Stimulated activated CD4-positive, alpha-beta T cell treated with anti-CD3 and anti-CD28 coated beads, TNF-alpha, amount 100 ng/mL, for 4 hours (primary cell): ENCODE measurements at places on chromosomes 12 and 14.

DNA sequence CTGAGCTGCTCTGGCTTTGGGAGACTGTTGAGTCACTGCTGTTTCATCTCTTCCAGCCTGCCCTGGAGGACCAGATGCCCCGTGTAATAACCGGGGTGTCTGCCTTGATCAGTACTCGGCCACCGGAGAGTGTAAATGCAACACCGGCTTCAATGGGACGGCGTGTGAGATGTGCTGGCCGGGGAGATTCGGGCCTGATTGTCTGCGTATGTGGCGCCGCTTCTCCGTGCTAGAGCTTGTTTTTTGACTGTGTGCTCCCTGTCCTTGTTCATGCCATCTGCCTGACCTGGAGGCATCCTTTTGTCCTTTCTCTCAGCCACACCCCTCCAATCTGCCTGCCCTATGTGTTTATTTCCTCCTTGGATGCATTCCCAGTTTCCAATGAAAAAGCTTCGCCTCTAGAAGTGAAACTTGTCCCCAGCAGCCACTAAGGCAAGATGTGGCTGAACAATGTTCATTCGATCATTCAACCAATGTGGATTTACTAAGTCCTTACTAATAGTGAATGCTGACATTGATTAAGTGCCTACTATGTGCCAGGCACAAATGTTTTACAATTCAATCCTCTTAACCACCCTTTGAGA is 98.6 kb downstream of the NT5DC3 start:
- no peak for DNase-seq

GRCh38 chr14:73824127-73824526 is 27.5 kb upstream of the PTGR2 start:
- no peak for DNase-seq

GRCh38 chr14:56268673-56269072 is 150.5 kb downstream of the PELI2 start:
- DNase-seq = no peak

GRCh38 chr12:54135621-54136350 is 53.0 kb downstream of the SMUG1 start:
- DNase-seq = no peak

- DNase-seq = peak; percentile 44
Measured at GRCh38 chr12:116599285-116600136, 40.3 kb downstream of the MAP1LC3B2 start.

- no peak for DNase-seq
Measured at GRCh38 chr12:49920241-49920914, 16.7 kb upstream of the FAIM2 start.

GRCh38 chr12:19643635-19644034 is 204.3 kb downstream of the AEBP2 start:
- DNase-seq = no peak

GRCh38 chr12:114328292-114328691 is 77.7 kb downstream of the TBX5 start:
- no peak for DNase-seq

DNA sequence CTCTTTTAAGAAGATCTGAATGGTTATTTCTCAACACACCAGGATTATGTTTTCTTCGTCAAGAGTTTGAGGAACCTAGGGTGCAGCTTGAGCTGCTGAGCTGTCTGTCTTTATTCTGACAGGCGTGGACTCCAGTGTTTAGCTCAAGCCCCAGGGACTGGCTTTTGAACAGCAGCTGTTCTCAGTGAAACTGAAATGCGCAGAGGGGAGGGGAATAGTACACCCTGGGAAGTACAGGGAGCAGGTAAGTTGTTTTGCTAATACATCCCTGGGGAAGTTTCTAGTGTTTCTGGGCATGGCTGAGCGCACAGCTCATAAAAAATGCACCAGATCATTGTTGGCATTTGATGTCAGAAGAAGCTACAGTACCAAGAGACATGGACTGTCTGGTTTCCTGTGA is 659.8 kb downstream of the DIO2 start:
- DNase-seq = no peak

DNA sequence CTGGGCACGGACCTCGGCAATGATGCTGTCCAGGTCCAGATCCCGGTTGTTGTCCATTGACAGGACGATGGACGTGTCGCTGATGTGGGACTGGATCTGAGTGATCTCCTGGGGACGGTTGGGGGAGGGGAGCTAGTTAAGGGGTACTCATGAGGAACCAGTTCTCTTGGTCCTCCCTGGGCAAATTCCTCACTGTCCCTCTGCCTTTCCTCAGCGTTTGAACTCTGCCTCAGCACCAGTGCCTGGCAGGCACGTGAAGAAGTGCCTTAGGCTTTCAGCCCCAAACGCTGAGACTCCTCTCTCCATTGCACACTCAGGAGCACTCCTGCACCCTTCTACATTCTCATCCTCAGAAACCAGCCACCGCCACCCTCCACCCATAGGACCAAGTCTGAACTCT is 9.7 kb downstream of the KRT72 start:
- no peak for DNase-seq

DNA sequence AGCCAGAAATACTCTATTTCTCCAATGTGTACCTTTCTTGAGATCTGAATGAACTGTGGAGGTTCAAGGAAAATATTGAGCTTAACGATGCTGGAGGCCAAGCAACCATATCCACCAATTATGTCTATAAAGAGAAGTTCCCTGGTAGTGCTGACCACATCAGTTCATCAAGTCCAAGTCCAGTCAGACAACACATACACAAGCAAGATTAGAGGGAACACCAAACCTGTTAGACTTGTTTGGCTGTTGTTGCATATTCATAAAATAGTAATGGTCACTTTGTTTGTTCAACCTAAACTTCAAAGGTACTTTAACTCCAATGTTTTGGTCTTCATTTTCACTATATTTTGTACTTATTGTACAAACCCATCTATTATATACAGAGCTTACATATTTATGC is 81.6 kb downstream of the LMO3 start:
- no peak for DNase-seq

DNA sequence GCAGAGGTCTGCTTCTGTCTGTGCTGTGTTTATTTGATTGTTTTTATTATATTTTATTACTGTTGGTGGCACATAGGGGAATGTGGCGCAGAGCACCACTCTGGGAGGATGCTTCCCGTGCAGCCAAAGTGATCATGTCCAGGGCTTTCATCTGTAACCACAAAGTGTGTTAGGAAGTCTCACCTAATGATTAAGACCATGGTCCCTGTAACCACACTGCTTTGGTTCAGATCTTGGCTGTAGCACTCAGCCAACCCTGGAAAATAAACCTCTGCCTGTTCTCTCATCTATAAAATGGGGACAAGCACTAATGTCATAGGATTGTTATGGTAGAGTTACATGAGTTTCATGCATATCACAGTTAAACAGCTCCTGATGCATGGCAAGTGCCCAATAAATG is 1.9 kb downstream of the RESF1 start:
- no peak for DNase-seq

DNA sequence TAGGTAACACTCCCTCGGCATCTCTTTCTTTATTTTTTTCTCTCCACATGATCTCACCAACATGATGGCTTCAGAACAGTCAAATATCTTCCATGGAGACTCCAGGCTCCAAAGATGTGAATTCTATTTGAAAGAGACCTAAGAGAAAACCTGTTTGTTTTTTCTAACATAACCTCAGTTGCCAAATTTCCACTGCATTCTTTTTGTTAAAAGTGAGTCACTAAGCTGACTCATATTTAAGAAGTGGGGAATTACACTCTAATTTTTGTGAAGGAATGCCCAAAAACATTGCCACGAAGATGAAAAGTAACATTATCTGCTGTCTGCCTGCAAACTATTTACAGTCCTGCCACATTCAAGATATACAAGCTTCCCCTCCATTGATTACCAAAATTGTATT is 1337.6 kb downstream of the LRFN5 start:
- no peak for DNase-seq

GRCh38 chr12:16492820-16493797 is 112.9 kb downstream of the LMO3 start:
- DNase-seq = no peak

DNA sequence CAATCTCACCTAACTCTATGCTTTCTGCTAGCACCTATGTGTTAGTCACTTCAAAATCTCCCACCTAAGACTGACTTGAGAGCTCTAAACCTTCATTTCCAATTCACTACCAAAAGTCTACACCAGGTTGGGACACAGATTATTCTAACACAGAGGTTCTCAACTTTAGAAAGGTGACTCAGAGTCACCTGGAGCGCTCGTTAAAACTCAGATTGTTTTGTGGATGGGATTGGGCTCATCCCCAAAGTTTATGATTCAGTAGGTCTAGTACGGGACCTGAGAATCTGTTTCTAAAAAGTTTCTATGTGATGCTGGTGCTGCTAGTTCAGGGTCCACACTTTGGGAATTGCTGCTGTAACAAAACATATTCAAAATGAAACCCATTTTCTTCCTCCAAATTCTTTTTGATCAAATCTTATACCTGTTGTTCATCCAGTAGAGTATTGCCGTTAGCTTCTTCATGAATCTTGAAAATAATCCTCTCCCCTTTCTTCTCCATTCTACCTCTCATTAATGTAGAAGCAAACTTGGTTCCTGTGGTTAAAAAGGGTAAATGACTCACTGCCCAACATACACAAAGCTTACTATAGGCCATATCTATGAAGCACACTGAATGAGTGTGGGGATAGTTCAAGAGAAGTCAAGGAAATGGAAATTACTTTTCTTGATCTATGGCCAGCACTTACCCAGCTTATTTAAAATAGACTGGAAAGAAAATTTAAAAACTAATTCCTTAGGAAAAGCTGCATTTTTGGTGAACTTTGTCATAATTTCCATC is 206.7 kb downstream of the KIF21A start:
- DNase-seq = no peak

- no peak for DNase-seq
Measured at GRCh38 chr12:93059925-93060665, 131.0 kb upstream of the EEA1 start.

DNA sequence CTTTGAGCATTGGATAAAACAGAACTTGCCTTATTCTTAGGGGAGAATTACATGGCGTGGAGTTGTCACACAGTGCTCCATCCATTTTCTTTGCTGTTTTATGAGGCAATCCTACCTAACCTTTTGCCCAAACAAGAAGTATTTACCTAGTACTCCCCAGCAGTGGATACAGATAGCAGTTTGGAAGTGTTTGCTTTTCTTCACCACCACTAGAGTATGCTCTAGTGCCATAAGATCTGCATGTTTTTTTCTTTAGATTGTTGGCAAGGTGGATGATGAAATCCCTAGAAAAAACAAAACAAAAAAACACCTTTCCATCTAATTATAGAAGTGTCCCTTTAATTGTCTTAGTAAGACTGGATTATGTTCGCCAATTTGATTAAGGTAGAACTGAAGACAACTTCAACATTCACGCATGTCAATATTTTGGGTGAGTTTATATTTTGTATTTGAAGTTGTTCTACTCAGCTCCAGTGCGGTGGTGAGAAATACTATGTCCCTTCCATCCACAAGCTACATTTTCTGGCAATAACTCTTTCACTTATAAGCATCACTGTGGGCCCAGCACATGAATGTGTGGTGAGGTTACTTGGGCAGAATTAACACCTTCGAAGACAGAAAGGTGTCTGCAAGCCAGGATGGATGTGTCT is 23.6 kb upstream of the TMEM260 start:
- no peak for DNase-seq

GRCh38 chr12:84502180-84502860 is 410.3 kb downstream of the SLC6A15 start:
- DNase-seq = no peak

DNA sequence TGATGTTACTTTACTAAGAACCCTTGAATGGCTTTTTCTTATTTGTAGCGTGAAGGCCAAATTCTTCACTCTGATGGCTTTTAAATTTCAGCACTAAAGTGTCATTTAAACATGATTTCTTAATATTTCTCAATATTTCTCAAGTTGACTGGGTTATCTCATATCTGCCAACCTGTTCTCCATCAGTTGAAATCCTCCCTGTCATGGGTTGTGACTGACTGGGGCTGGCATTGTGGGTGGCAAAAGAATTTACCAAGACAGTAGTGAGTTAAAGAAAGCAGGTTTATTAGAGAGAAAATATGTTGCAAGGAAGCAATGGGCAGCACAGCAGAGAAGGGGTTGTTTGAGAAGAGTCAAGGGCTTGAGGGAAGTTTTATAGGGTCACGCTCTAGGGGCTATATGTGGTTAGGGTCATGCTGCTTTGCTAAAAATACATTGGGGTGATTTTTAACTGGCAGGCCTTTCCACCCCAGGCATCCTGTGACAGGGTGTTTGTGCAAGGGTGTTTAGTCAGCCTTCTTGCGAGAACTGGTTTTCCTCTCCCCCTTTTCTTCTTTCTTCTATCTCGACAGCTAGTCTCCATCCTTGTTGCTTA is 232.8 kb upstream of the SEL1L start:
- no peak for DNase-seq

- DNase-seq = peak; percentile 42
Measured at GRCh38 chr14:91059576-91060350, 678 bp downstream of the RPS6KA5 start.

- DNase-seq = no peak
Measured at GRCh38 chr14:104983231-104983721, 2.3 kb upstream of the CLBA1 start.

DNA sequence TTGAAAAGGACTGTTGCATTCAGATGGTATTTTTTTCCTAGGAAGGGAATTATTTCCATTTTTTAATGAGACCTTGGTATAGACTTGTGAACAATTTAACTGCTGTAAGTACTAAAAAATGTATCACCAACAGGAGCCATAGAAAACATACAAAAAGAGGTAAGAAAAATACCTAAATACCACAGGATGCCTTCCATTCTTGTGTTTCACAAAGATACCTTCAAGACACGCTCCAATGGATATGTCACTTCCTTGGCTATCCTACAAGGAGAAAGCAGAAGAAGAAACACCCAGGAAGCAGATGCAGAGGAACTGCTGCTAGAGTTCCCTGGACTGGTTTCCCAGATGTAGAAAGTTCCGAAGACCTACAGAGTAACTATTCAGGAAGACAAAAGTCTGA is 54.2 kb downstream of the PTPN21 start:
- no peak for DNase-seq

DNA sequence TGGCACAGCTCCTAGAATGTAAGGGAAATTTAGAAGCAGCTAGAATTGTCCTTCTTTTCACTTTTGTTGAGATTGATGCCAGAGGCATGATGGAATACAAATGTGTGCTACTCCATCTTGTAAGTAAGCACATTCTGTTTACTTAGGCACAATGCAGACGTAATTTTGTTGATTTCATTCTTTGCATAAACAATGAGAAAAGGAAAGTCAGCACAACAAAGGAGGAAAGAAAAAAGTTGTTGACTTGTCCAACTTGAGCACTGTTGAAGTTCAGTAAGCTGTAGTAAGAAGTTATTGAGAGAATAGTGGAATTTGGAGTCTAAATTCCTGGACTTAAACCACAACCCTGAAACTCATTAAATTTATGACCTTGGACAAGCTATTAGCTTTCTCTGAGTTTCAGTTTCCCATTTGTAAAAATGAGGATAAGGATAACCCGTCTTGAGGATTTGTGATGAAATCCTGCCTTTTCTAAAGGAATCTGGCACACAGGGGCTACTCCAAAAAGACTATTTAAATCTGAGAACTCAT is 19.4 kb upstream of the CNTN1 start:
- no peak for DNase-seq

GRCh38 chr14:21092273-21093011 is 6.0 kb downstream of the ZNF219 start:
- DNase-seq = peak; percentile 83

GRCh38 chr12:43551971-43552559 is at the start of gene ADAMTS20:
ADAMTS20 (minus strand) TSS chr12:43552203; CDS start chr12:43551921, 282 bp downstream.
- DNase-seq = no peak
